CMK (cell line): ENCODE measurements at places on chromosomes 5 and 9.
A peak's percentile ranks its signal among the peaks of the same experiment; 100 is the strongest.

DNA sequence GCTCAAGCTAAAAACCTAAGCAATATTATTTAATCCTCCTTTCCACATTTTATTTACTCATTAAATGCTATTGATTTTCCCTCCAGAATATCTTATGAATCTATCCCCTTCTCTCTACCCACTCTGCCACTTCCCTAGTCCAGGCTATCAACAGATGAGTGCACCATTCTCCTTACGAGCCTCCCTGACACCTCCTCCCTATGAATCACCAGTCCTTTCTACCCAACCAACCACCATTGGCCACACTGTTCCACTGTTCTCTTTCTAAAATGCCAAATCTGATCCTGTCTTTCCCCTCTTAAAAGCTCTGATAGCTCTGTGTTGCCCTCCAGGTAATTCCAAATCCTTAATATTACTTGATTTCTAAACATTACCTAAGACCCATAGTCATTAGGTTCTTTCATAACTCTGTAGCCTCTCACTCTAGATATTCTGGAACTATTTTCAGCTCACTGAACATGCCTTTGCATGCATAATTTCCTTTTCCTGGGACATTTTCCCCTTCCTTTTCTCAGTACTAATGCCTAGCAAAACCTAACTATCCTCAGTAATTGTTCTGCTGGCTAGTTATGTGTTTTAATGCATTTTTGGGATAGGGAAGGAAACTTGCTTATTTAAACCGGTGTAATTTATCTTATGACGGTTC, 126.3 kb downstream of the UNC13B start:
- no peak for DNase-seq

DNA sequence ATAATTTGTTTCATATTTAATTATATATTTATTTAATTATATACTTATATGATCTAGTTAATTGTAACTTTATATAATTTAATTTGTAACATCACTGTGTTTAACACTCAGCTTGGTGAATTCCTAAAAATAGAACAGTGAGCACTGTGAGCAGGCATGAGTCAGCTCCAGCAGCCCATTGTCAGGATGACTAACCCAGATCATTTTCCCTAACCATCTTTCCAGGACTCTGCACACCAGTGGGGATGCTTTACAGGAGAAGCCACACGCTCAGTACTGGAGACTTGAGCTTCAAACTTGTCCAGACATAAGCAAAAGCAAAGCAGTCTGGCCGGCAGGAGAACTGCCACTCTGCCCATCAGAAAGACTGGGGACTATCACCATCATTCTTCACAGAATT, 446.2 kb upstream of the TRPC7 start:
- DNase-seq, result no peak

GRCh38 chr5:149399775-149400174, 20.7 kb upstream of the IL17B start:
- no peak for DNase-seq

GRCh38 chr5:157778121-157778805, 34.8 kb downstream of the LSM11 start:
- no peak for DNase-seq

- DNase-seq, result no peak
Observed at GRCh38 chr9:85258823-85259370, 482.9 kb downstream of the AGTPBP1 start.

DNA sequence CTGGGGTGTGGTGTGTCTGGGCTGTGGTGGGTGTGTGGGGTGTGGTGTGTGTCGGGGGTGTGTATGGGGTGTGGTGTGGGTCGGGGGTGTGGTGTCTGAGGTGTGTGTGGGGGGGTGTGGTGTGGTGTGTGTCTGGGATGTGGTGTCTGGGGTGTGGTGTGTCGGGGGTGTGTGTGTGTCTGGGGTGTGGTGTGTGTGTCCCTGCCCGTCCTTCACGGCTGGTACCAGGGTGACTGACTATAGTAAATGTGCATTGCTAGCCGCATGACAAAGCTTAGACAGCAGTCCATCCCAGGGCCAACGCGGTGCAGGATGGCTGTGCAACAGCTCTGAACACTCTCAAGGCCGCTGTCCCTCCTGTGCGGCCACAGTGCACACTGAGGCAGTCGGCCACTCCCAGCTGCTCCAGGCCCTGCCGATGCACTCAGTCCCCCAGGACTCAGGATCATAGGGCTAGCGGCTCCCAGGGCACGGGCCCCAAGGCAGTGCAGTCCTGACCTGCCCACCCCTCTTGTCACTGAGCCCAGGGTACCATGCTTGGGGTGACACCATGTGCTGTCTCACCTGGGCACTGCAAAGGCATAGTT, 54.0 kb downstream of the SECISBP2 start:
- DNase-seq, result peak; percentile 33

DNA sequence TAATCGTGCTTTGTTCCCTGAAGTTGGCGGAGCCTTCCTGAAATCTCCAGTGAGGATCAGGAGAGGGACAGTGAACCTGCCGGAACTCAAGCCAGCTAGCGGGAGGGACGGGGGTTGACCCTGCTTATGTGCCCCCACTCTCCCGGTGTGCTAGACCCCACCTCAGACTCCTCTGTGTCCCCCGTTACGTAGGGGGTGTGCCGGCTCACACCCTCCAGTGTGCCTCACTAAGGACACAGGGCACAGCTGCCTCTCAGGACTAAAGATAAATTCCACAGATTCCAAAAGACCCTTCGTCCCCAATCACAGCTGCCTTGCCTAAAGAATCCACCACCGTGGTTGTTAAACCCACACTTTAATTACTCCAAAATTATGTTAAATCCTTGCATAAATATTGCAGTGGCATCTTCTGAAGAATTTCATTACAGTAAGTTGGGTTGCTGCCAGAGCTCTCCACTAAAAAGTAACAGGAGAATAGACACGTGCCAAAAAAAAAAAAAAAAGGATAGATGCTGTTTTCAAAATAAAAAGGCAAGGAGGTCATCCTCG, 73.7 kb downstream of the GTF3C4 start:
- DNase-seq, result no peak

GRCh38 chr5:102778478-102778877, 23.4 kb downstream of the PAM start:
- DNase-seq, result no peak

DNA sequence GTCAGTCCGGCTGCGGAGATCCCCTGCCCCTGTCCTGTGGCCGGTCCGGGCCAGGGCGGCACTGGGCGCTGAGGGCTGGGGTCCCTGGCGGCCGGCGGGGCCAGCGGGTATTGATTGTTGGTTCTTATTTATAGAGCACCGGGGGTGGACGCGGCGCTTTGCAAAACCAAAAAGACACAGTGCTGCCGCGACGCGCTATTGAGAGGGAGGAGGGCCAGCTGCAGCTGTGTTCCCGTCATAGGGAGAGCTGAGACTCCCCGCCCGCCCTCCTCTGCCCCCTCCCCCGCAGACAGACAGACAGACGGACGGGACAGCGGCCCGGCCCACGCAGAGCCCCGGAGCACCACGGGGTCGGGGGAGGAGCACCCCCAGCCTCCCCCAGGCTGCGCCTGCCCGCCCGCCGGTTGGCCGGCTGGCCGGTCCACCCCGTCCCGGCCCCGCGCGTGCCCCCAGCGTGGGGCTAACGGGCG, 2.5 kb downstream of the LRRC26 start:
- DNase-seq, result no peak

DNA sequence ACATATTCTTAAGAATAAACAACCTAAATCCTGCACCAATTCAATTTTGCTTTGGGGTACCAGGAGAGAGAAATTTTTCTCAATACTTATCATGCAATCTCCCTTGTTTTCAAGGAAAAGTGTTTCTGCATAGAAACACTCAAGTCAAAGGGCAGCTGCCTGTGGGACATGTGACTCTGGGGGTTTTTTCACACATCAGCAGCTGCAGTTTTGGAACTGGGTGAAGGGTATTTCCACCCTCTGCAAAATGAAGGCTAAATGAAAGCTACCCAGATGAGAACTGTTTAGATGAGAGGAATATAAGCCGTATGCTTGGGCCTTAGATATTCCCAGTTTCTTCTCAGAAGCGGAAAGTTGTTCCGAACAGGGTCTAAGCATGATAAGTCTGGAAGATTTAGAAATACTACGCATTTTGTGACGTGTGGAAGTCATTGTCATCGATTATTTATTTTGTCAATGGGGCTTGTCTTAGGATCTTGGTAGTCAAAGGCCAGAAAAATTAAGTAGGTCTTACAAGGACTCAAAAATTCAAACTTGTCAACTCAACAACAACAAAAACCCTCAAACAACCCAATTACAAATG, 64.3 kb upstream of the BOD1 start:
- DNase-seq, result no peak

GRCh38 chr9:95250462-95251221, 66.9 kb downstream of the FANCC start:
- DNase-seq, result no peak

DNA sequence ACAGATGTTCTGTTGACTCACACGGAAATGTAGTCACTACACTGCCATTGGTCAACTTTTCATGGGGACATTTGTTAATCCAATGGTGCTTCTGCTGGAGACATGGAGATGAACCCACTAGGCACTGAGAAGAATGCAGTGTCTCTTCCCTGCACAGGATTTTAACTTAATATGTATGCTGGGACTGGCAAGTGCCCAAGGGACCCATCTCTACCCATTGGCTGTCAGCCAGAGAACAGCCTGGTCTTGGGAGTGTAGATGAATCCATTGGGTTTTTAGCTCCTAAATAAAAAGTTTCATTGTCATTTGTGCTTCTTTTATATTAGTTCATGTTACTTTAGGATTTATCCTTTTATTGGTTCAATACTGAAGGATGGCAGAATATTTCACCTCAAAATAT, 195.8 kb upstream of the CDH6 start:
- DNase-seq, result no peak

DNA sequence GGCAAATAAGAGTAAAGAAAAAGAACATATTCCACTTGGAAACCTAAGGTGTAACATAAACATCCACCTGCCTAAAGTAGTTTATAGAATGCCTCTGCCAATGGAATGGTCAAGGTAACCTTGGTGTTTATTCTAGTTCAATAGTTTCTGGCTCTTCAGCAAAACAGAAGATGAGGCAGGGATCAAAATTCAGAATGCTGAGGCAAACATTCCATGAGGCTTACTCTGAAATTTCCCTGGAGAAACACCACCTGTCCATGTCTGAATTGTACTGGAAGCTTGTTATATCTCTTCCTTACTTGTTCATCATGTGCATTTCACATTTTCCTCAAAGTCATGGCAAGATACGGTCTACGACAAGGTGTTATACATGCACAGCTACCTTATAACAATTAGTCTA, 1862.4 kb upstream of the ACO1 start:
- DNase-seq, result no peak

GRCh38 chr9:93123561-93124283, 10.3 kb downstream of the NINJ1 start:
- DNase-seq, result no peak

- DNase-seq, result peak; percentile 17
Observed at GRCh38 chr5:50702615-50703366, 36.4 kb downstream of the PARP8 start.

GRCh38 chr5:3384531-3384930, 211.1 kb upstream of the IRX1 start:
- DNase-seq, result no peak

DNA sequence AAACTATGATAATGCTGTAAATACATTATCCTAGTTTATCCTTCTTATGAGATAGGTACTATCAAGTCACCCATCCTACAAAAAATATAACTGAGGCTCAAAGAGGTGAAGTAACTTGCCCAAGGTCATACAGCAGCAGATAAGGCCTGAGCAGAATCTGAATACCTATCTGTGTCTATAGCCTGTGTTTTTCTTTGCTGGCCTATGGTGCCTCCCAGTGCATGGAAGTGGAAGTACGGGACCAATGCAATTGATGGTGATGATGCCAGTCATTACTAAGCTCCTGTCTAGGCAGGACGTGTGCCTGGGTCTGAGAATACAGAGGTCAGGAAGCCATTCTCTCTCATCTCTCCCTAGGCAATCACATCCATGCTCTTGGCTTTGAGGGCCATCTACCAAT, 67.8 kb downstream of the FAT2 start:
- peak; percentile 12 for DNase-seq

DNA sequence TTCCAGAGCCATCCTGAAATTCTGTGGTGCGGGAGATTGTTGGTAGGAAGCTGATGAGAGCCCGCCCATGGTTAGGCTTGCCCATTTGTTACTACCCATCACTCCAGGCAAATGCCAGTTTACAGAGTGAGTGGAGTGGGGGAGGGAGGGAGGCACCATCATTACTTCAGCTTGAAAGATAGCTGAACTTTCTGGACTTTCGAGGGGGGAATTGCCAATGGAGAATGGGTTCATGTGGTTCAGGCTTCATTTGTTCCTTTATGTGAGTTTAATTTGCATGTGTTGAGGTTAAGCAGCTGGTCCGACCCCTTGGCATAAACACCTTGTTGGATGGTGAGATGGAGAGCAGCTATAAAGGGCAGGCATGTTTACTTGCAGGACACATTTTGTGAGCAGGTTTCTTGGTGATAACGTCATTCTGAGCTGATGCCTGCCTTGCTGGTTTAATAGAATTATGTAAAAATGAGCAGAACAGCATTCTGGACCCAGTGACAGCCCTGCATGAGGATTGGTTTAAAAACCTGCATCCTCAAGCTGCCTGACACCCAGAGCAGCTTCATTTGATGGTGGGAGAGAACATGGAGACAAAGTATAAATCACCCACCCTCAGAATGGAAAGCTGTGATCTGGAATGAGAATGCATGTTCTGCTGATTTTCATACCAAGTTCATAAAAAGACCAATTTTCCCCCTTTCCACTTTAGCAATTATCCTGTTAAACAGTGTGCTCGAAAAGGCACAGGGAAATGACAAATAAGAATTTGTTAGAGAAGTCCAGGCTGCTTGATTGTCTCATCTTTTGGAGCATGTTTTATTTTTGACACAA, 106.3 kb downstream of the TRIO start:
- DNase-seq, result no peak

- DNase-seq, result no peak
Observed at GRCh38 chr9:111902391-111903139, 6.0 kb downstream of the UGCG start.

- DNase-seq, result no peak
Observed at GRCh38 chr5:57768745-57769144, 286.1 kb upstream of the ACTBL2 start.

DNA sequence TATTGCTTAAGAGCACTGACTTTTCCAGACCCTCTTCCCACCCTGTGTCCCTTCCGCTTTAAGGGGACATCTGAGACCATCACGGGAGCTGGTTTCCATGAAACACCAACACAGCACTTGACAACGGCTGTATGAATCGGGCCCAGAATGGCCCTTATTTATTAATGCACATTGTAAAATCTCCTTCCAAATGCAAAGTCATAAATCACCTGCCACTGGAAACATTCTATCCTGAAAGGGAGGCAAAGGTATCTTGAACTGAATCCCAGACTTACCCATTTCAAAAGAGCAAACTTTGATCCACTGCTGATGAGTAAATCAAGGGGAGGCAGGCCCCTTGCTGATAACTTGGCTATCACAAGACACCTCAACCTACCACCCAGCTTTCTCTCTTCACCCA, 37.4 kb downstream of the SHB start:
- no peak for DNase-seq

- DNase-seq, result no peak
Observed at GRCh38 chr9:22307013-22307711, 139.5 kb upstream of the DMRTA1 start.
